A549 treated with Mapracorat at 1 μM for 4 hours (cell line): ENCODE measurements at places on chromosomes 5 and 9. TPM values are rescaled to one million over a fixed set of nuclear protein-coding genes. Genes with fewer than 3 reads are reported as not detected.

Gene TXNDC8
- not detected in 5 replicates for total RNA-seq

Gene PCDHB16
- total RNA-seq, result 0.05 to 0.08 TPM (median 0.05 TPM) in 4 of 5 replicates, not detected in the other

Gene PRXL2C
- total RNA-seq, result 15.3 to 18.7 TPM (median 18.0 TPM) in 5 replicates

Gene SOX30
- total RNA-seq, result not detected in 5 replicates

Gene FOXI1
- total RNA-seq, result not detected in 5 replicates

Gene LCN15
- total RNA-seq, result not detected in 5 replicates

Gene UBAP2
- total RNA-seq, result 38.2 to 45.6 TPM (median 43.1 TPM) in 5 replicates

Gene SLC6A18
- not detected in 5 replicates for total RNA-seq

Gene ABLIM3
- 21.7 to 27.2 TPM (median 21.9 TPM) in 5 replicates for total RNA-seq

Gene TMEM252
- not detected in 5 replicates for total RNA-seq
